Ascending aorta (tissue), 2 donors: ENCODE measurements at places on chromosomes 4 and X.
A peak's percentile ranks its signal among the peaks of the same experiment; 100 is the strongest.

DNA sequence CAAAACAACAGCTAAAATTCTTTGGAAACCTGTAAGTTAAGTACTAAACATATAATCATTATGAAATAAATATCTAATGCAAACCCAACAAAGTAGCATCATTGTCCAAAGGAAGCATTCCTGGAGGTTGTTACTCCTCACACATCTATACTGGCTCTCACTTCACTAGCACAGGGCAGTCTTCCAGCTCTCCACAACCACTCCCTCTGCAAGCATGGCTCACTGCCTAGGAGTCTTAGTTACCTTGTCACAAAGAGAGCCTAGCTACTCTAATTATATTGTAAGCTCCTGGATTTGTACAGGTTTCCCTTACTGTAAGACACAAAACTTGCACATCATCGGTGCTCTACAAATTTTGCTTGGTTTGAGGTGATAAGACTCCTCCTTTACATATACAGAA, 76.1 kb downstream of the AMMECR1 start:
- no peaks in the 10 kb centered on the region for H3K36me3 ChIP-seq
- DNase-seq: no peak
- no peak overlapping the region for H3K27ac ChIP-seq
- H3K4me1 ChIP-seq: no peaks in the 10 kb centered on the region

GRCh38 chrX:23783589-23784469, 856 bp downstream of the SAT1 start:
- peak overlapping the region; percentile 89 for H3K27ac ChIP-seq
- no peaks in the 10 kb centered on the region for H3K27me3 ChIP-seq
- H3K4me1 ChIP-seq: no peaks in the 10 kb centered on the region
- no peaks in the 10 kb centered on the region for H3K36me3 ChIP-seq
- no peak for DNase-seq
- H3K4me3 ChIP-seq: peak overlapping the region; percentile 73

DNA sequence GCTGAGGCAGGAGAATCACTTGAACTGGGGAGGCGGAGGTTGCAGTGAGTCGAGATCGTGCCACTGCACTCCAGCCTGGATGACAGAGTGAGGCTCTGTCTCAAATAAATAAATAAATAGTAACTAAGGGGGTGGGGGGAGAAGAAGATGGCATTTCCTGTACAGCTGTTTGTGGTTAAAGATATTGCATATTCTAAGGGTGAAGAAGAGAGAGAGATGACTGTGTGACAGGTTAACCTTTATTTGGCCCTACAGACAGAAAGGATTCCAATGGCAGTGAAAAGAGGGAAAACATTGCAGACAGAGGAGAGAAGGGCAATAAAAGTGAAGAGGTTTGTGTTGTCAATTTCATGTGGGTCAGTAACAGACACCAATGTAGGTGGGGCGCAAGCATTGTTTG, 9.4 kb downstream of the TASL start:
- H3K27me3 ChIP-seq: no peaks in the 10 kb centered on the region
- H3K4me3 ChIP-seq: no peak overlapping the region
- H3K27ac ChIP-seq: no peak overlapping the region
- no peaks in the 10 kb centered on the region for H3K4me1 ChIP-seq

- no peaks in the 10 kb centered on the region for H3K36me3 ChIP-seq
- H3K27ac ChIP-seq: no peak overlapping the region
- H3K27me3 ChIP-seq: no peaks in the 10 kb centered on the region
- H3K4me1 ChIP-seq: no peaks in the 10 kb centered on the region
- no peak for DNase-seq
Observed at GRCh38 chrX:122863067-122863466, 321.0 kb upstream of the GRIA3 start.

GRCh38 chr4:183181081-183181480, 82.0 kb downstream of the WWC2 start:
- no peak overlapping the region for H3K27ac ChIP-seq
- H3K4me1 ChIP-seq: no peaks in the 10 kb centered on the region
- H3K4me3 ChIP-seq: no peak overlapping the region
- no peaks in the 10 kb centered on the region for H3K27me3 ChIP-seq
- H3K36me3 ChIP-seq: no peaks in the 10 kb centered on the region

GRCh38 chr4:14222377-14223029, 595.0 kb upstream of the BOD1L1 start:
- DNase-seq: no peak
- no peak overlapping the region for H3K27ac ChIP-seq
- no peak overlapping the region for H3K4me3 ChIP-seq
- H3K4me1 ChIP-seq: no peaks in the 10 kb centered on the region
- no peaks in the 10 kb centered on the region for H3K36me3 ChIP-seq

DNA sequence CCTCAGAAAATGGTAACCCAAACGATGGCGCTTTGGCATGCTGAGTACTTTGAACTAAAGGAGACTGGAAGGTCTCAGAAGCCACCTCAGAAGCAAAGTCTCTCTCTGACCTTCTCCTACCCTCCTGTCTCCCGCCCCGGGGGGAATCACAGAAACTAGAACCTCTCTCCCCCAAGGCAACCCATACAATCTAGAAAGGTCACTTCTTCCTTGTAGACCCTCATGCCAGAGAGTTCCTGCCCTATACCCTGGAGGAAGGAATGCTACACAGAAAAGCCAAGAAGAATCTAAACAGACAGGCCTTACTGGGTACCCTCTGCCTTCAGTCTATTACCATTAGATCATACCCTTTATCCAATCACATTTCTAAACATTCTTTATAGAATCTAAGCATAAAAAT, 8.5 kb downstream of the PLAC1 start:
- H3K4me3 ChIP-seq: no peak overlapping the region
- H3K4me1 ChIP-seq: no peaks in the 10 kb centered on the region
- no peaks in the 10 kb centered on the region for H3K36me3 ChIP-seq
- H3K27ac ChIP-seq: no peak overlapping the region
